ENCODE measurements at places on chromosomes 2 and 18.

- DNase-seq, result no peak
These were observed 108.3 kb downstream of the RND3 start for GRCh38 chr2:150379166-150379565.

GRCh38 chr2:156896294-156896693, 361.2 kb upstream of the GALNT5 start:
- DNase-seq, result no peak

DNA sequence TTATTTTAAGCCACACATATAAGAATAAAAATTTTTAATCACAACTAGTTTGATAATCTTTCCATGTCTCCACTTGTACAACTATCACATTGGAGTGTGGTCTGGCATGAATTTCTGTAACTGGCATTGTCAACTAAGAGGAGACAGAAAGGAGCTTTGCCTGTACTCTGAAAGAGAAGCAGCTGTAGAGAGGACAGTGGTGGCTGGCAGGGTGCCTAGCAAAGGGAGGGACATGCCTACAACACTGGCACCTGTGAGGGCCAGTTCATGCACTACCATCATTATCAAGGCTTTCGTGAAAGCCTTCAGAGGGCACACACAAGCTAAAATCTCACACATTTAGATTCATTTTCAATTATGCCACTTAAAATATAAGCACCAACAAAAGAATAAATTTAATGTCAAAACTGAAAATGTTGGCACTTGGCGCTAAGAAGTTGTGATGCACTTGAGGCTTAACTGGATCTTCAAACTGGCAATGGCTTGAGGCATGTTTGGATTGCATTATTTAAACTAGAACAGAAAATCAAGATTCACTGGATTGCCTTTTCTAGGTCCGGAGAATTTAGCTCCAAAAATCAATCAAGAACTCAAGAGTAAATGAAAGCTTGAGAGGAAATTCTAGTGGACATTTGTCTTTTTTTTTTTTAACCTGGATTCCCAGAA, 238.6 kb downstream of the ZNF385B start:
- DNase-seq, result no peak

DNA sequence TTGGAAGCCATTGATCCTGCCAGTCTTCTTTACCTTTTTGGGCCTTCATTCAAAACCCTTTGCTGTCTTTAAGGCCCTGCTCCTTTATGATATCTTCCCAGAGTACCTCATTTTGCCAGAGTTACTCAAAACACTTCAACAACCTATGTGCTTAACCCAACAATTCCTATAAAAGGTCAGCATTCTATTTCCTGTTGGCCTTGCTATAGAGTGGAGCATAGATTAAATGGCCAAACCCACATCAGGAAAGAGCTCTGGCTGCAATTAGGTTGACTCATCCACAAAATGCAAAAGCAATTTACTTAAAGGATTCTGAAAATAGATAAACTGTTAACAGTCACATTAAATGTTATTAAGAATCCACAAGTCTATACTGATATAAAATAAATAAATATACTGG, 21.2 kb downstream of the MRPL33 start:
- DNase-seq, result no peak

- DNase-seq, result no peak
These were observed 407.6 kb downstream of the TGIF1 start for GRCh38 chr18:3857544-3857943.

GRCh38 chr2:217667512-217667911, 335.3 kb downstream of the TNS1 start:
- no peak for DNase-seq

DNA sequence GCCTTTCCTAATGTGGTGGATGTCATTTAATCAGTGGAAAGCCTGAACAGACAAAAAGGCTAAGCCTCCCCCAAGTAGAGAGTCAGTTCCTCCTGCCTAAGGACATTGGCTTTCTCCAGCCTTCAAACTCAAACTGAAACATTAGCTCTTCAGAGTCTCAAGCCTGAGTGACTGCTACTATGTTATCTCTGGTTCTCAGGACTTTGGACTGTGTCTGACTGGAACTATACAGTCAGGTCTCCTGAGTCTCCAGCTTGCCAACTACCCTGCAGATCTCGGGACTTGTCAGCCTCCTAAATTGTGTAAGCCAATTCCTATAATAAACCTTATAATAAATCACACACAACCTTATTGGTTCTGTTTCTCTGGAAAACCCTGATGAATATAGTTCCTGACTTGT, 12.6 kb downstream of the HYCC2 start:
- DNase-seq, result peak; percentile 19

GRCh38 chr2:189095101-189095500, 84.5 kb downstream of the COL5A2 start:
- DNase-seq, result no peak

DNA sequence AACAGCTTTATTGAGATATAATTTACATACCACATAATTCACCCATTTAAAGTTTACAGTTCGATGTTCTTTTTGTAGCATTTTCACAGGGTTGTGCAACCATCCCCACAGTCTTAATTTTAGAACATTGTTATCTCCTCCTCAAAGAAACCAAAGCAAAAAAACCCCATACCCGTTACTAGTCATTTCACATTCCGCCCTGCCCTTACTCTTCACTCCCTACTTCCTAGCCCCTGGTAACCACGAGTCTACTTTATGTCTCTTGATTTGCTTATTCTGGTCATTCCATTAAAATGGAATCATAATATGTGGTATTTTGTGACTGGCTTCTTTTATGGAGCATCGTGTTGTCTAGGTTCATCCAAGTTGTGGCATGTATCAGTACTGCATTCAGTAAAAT, 137.7 kb downstream of the TANC1 start:
- DNase-seq, result no peak

GRCh38 chr18:34131006-34131405, 93.7 kb downstream of the NOL4 start:
- DNase-seq, result no peak

- DNase-seq, result no peak
These were observed 216.3 kb downstream of the MYT1L start for GRCh38 chr2:2114707-2115245.
